Mammary epithelial cell (primary cell): ENCODE measurements at places on chromosomes 6 and 20.

DNA sequence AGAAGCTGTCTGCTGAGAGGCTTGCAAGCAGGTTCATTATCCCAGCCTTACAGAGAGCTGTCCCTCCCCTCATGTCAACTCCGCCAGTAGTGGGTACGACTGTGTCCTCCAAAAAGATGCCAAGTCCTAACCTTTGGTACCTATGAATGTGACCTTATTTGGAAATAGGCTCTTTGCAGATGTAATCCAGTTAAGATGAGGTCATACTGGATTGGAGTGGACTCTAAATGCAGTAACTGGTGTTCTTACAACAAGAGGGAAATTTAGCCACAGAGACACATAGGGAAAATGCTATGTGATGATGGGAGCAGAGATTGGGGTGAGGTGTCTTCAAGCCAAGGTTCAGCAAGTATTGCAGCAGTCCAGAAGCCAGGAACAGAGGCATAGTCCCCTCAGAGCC is 90.8 kb upstream of the FOXP4 start:
- DNase-seq, result no peak

GRCh38 chr20:57656252-57656820 is 36.1 kb upstream of the ZBP1 start:
- DNase-seq, result no peak

GRCh38 chr20:13166011-13166410 is 55.1 kb upstream of the ISM1 start:
- no peak for DNase-seq

DNA sequence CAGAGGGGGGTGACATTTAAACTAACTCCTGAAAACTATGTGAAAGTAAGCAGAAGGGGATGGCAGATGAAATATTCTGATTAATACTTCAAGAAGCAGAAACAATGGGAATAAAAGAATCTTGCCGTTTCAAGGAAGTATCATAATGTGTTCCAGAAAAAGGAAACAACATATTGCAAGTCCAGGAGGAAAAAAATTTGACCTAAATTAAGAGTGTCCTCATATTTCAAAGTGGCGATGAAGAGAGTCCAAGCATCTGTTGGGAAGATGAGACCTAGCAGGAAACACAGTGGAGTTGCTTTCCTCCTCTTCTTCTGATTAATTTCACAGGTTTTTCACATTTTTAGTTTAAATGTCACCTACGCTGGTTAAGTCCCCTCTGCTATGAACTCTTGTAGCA is 45.6 kb upstream of the TNFAIP3 start:
- DNase-seq, result no peak

GRCh38 chr6:3321875-3322274 is 63.1 kb downstream of the PSMG4 start:
- DNase-seq, result no peak

GRCh38 chr6:38404355-38404754 is 235.4 kb downstream of the BTBD9 start:
- no peak for DNase-seq

- DNase-seq, result no peak
Observed at GRCh38 chr6:148249679-148250375, 92.8 kb upstream of the SASH1 start.

- DNase-seq, result no peak
Observed at GRCh38 chr20:41300383-41300782, 17.1 kb downstream of the ZHX3 start.

- no peak for DNase-seq
Observed at GRCh38 chr6:155351273-155352129, 37.2 kb upstream of the TFB1M start.
